ENCODE measurements at places on chromosomes 13 and 19.

- no peak for DNase-seq
Measured at GRCh38 chr19:17184371-17184841, 30.8 kb upstream of the USE1 start.

DNA sequence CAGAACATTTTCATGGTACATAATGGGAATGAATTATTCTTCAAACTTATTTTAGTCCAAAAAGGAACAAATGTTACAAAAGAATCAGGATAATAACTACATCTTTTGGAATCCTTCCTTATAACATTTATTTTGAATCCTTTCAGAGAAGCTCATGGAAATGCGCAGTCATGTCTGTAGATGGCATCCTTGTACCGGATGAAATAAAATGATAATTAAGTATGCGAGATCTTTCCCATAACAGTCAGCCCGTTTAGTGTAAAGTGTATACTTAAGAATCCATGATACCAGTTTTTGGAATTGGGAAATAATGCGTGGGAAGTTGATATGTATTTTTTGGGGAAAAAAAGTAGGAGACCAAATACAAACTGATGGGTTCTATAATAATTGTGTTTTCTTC, 418.8 kb downstream of the GPC5 start:
- DNase-seq = no peak

DNA sequence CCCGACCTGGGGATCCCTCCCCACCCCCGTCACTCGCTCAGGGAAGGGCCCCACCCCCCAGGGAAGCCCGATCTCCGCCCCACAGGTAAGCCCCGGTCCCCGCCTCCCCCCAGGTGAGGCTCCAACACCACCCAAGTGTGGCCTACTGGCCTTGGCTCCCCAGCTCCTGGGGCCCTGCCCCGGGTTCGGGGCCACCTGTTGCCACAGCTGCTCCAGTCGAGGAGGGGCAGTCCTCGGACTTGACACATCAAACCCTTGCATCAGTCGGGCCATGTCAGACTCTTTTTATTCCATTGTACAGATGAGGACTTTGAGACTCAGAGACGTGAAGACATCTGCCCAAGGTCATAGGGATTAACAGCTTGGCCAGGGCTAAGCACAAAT, 512 bp downstream of the CC2D1A start:
- peak; percentile 26 for DNase-seq

GRCh38 chr13:61052175-61052574, 363.5 kb downstream of the PCDH20 start:
- DNase-seq = no peak

GRCh38 chr13:89115307-89115706, 1444.1 kb downstream of the SLITRK5 start:
- no peak for DNase-seq

- DNase-seq = no peak
Measured at GRCh38 chr19:5772416-5772815, 12.1 kb downstream of the PRR22 start.

GRCh38 chr13:109781384-109782065, 4.9 kb downstream of the IRS2 start:
- DNase-seq = no peak

DNA sequence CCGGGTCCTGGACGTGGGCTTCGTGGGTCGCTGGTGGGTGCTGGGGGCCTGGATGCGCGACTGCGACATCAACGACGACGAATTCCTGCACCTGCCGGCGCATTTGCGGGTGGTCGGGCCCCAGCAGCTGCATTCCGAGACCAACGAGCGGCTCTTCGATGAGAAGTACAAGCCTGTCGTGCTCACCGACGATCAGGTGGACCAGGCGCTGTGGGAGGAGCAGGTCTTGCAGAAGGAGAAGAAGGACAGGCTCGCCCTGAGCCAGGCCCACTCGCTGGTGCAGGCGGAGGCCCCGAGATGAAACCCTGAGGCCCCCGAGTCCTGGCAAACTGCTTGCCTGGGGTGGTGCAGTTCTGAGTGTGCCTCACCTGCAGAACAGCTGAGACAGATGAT, 787 bp downstream of the TIMM29 start:
- no peak for DNase-seq

DNA sequence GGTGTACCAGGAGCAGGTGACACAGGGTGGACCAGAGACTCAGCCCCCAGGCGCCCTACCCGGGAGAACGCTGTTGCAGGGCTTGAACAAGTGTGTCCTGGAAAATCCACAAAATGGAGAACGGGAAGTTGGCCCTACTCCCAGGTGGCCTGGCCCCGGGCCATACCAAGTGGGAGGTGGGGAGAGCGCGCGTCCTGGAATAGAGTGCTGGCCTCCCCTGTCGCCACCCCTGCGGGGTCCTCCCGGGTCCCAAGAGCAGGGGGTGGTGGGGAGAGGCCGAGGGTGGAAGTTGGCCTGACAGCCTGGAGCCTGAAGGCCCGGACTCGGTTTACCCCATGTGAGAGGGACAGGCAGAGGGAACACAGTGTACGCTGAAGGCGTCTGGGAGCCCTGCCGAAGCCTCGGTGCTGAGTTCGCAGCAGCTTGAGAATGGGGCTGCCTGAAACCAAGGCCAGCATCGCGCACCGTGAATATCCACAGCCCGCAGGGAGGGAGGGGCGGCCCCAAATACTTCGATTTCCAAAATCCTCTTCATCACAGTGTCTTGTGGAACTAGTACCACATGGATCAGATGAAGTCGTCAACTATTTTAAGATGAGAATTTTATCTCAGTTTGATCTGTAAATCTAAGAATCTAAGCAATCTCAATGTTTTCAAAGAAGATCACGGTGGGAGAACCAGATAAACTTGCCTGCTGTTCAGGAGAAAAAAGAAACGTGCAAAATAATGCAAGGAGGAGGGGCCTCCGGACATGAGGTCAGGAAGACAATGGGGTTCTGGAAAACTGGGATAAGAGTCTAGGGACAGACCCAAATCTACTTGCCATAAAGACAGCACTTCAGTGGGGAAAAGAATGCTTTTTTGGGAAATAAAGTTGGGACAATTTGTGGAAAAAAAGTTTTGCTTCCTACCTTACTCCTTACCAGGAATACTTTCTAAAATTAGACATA, 10.4 kb upstream of the KLF16 start:
- DNase-seq = no peak

DNA sequence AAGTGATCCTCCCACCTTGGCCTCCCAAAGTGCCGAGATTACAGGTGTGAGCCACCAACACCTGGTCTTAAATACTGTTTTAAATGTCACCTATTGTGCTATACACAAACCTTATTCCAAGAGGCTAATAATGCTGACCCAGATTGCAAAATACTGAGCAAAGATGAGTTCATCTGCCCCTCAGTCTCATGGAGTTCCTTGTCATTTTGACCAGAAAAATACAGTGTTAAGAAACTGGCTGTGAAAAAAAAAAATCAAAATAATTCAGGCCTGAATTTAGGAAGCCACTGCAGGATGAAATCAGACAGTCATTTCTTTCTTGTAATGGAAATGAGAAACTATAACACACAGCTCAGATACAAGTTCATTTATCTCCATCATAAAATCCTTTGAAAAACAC, 59.9 kb downstream of the TBC1D4 start:
- DNase-seq = no peak

DNA sequence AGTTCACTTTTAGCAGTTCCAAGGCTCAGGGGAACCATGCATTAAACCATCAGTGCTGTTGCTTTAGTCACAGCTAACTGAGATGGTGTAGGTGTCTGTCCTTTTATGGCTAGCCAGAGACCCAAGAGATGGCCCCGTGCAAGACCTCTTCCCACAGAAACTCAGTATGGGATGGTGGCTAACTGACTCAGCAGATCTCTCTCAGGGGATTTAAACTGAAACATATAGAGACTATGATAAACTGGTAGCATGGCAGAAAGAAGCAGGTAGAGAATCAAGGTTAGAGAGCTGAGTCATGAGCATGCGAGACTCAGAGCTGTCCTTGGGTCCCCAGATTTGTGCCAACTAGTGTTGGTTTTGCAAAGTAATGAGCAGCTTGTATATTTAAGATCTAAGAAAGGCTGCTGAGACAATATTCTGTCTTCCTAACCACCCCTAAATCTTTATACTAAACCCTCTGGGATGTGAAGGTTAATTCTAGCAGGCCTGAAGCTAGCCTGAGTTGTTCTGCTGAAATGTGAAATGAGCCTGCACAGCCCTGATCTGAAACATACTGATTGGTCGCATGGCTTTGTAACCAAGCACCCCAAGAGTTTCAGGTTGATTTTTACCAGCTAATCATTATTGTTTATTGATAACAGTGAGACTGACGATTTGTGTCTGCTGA, 6.5 kb upstream of the SCEL start:
- DNase-seq = no peak

- DNase-seq = no peak
Measured at GRCh38 chr13:58160980-58161379, 529.4 kb downstream of the PCDH17 start.

DNA sequence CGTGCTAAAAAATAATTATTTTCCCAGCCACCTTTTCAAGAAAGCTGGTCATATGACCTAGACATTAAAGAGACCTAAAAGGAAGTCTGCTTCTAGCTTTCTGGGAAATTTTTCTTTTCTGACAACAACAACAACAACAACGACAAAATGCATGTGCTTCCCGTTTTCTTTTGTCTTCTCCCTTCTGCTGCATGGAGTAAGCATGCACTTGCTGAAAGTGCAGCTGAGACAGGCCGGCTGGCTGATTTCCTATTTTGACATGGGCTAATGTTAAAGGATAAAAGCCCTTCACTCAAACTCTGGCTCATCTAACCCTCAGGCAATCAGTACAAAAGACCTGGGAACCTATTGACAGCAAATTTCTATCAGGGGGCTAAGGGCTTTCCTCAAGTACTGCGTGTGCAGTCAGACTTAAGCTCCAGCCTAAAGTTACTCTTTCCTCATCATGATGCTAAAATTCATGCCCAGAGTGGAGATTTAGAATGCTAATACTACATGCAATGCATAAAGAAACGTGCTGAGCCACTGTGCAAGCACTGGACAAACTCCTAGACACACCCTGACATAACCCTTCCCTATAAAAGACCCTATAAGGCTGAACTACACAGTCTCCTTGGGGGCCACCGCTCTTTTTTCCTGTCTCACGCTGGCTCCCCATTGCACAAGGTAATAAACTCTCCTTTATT, 811.1 kb downstream of the UQCRFS1 start:
- no peak for DNase-seq

- no peak for DNase-seq
Measured at GRCh38 chr13:112575675-112576074, 12.3 kb downstream of the TUBGCP3 start.

- DNase-seq = no peak
Measured at GRCh38 chr13:104473936-104474335, 1407.7 kb upstream of the SLC10A2 start.

- DNase-seq = no peak
Measured at GRCh38 chr13:113059891-113060290, 45.7 kb upstream of the F7 start.

- no peak for DNase-seq
Measured at GRCh38 chr19:3810708-3811355, 24.7 kb upstream of the MATK start.

DNA sequence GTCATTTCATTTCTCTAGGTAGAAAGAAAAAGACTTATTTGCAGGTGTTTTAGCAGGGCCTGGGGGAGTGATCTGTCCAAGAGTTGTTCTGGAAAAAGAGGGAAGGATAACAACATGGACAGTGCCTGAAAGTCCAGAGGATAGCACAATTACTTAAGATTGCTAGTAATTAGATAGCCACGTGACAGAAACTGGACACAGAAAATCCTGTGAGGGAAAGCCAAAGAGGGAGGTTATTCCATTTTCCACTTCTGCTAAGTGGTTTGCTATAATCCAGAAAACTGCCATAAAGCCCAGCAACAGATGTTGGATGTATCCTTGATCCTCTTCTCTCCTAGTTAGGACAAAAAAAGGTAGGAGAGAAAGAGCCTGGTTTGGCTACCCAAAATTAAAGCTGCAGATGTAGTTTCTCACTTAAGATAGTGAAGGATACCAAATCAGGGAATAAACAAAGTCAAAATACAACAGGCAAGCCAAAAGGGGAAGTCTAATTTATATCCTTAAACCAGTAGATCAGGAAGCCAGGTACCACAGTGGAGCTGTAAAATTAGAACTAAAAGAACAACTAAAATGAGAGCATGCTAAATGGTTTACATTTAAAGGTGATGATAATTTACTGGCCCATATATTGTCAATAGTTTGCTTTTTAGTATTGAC, 140.2 kb downstream of the VWA8 start:
- no peak for DNase-seq

- no peak for DNase-seq
Measured at GRCh38 chr13:35600137-35600536, 123.6 kb upstream of the MAB21L1 start.

- no peak for DNase-seq
Measured at GRCh38 chr19:17450264-17451075, 2.0 kb upstream of the TMEM221 start.

GRCh38 chr19:14786421-14786851, 8.1 kb upstream of the ADGRE2 start:
- no peak for DNase-seq

- no peak for DNase-seq
Measured at GRCh38 chr13:34412295-34412694, 529.8 kb upstream of the NBEA start.

GRCh38 chr19:44540736-44541135, 11.3 kb upstream of the CEACAM20 start:
- no peak for DNase-seq

GRCh38 chr13:74794147-74794546, 659.9 kb upstream of the KLF12 start:
- no peak for DNase-seq

DNA sequence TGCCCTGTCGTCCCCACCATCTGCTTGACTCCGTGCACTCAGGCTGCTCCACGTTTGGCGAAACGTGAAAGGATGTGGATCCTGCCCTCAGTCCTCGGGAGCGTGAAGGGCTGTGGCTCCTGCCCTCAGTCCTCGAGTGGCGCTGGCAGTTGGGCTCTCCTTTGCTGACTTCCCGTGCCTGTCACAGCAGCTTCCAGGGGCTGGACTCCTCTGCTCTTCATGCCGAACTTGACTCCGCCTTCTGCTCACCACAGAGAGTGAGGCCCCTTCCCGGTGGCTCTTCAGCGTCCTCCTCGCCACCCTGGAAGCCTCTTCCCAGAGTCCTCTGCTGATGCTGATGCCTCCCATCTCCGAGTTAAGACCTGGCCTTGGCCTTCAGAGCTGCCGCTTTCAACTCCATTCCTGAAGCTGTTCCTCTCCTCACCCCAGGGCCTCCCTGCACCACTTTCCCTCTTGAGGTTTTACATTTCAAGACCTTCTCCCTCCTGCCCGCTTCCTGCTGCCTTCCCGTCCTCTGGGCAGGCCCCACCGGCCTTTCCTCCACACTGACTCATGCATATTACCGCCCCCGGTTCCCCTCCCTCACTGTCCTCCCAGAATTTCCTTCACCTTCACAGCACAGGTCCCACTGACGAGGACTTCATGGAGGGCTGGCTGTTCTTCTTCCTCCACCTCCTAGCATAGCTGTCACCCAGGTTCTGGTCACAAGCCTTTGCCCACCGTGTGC, 111.7 kb downstream of the SHISA2 start:
- no peak for DNase-seq

GRCh38 chr19:33263325-33264023, 37.8 kb upstream of the SLC7A10 start:
- DNase-seq = no peak

DNA sequence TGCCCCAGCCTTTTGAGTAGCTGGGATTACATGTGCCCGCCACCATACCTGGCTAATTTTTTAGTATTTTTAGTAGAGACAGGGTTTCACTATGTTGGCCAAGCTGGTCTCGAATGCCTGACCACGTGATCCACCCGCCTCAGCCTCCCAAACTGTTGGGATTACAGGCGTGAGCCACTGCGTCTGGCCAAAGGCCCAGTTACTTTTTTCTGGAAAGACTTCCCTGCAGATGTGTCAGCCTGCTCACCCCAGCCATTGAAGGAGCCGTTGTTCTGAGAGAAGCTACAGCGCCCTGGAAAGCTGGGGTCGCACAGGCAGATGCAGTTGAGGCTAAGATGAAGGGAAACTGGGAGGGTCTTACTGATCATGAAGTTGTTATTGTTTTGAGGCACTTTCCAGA, 7.9 kb upstream of the ZNF626 start:
- no peak for DNase-seq

Measured in T follicular helper cell (primary cell).